Bronchus fibroblast of lung (primary cell): ENCODE measurements at places on chromosomes 3 and 15. TPM values are rescaled to one million over a fixed set of nuclear protein-coding genes. Genes with fewer than 3 reads are reported as not detected.

The COL7A1 gene
- 22.1 and 29.3 TPM in 2 replicates for total RNA-seq

The WDR82 gene
- 40.9 and 44.9 TPM in 2 replicates for total RNA-seq

The SLCO2A1 gene
- 2.7 and 3.0 TPM in 2 replicates for total RNA-seq

The CCR1 gene
- total RNA-seq = not detected in 2 replicates

The GHRL gene
- total RNA-seq = not detected in 2 replicates

The ANKRD34C gene
- not detected in 2 replicates for total RNA-seq

The TTC21A gene
- 0.59 and 0.84 TPM in 2 replicates for total RNA-seq

The TMCO5A gene
- not detected in 2 replicates for total RNA-seq

The C3orf70 gene
- 0.50 and 0.74 TPM in 2 replicates for total RNA-seq

The PLS1 gene
- 1.6 and 2.2 TPM in 2 replicates for total RNA-seq

The TFDP2 gene
- total RNA-seq = 25.6 and 28.9 TPM in 2 replicates

The HACD2 gene
- total RNA-seq = 11.4 and 12.8 TPM in 2 replicates

The CHDH gene
- 0.15 and 0.34 TPM in 2 replicates for total RNA-seq

The KCNAB1 gene
- total RNA-seq = not detected in 2 replicates

The ARHGEF26 gene
- 2.4 and 3.4 TPM in 2 replicates for total RNA-seq

The RAB27A gene
- total RNA-seq = 5.4 and 11.6 TPM in 2 replicates

The CHRM5 gene
- not detected in 2 replicates for total RNA-seq

The ISLR2 gene
- not detected in 2 replicates for total RNA-seq

The GOLGA6L9 gene
- 0.59 and 1.2 TPM in 2 replicates for total RNA-seq

The LNP1 gene
- 3.0 and 3.2 TPM in 2 replicates for total RNA-seq

The PLCB2 gene
- 0.74 and 2.2 TPM in 2 replicates for total RNA-seq

The ADAMTS17 gene
- total RNA-seq = under 0.01 and 0.30 TPM in 2 replicates

The CAND2 gene
- total RNA-seq = 6.6 and 7.4 TPM in 2 replicates

The MEIS2 gene
- total RNA-seq = 23.6 and 25.4 TPM in 2 replicates

The C3orf85 gene
- total RNA-seq = not detected in 2 replicates

The BBX gene
- 35.1 and 41.2 TPM in 2 replicates for total RNA-seq

The TGM5 gene
- total RNA-seq = not detected in 2 replicates

The A4GNT gene
- not detected in 2 replicates for total RNA-seq

The CD96 gene
- total RNA-seq = not detected in 2 replicates

The RPL4 gene
- total RNA-seq = 6,359 and 6,740 TPM in 2 replicates

The LOXL1 gene
- total RNA-seq = 112 and 113 TPM in 2 replicates

The FBXO40 gene
- not detected in 2 replicates for total RNA-seq

The FSTL1 gene
- 332 and 334 TPM in 2 replicates for total RNA-seq

The ACSBG1 gene
- total RNA-seq = not detected in 2 replicates

The SLC9C1 gene
- total RNA-seq = under 0.01 TPM in 1 of 2 replicates, not detected in the other

The SCN11A gene
- total RNA-seq = not detected in 2 replicates

The GYG1 gene
- total RNA-seq = 41.0 and 41.5 TPM in 2 replicates
